Fibroblast of skin of scalp (primary cell): ENCODE measurements at places on chromosomes 7 and 10.
A peak's percentile ranks its signal among the peaks of the same experiment; 100 is the strongest.

GRCh38 chr10:22690158-22690557 is 24.2 kb downstream of the PIP4K2A start:
- DNase-seq: no peak

GRCh38 chr7:132601783-132602182 is 25.5 kb upstream of the PLXNA4 start:
- no peak for DNase-seq

DNA sequence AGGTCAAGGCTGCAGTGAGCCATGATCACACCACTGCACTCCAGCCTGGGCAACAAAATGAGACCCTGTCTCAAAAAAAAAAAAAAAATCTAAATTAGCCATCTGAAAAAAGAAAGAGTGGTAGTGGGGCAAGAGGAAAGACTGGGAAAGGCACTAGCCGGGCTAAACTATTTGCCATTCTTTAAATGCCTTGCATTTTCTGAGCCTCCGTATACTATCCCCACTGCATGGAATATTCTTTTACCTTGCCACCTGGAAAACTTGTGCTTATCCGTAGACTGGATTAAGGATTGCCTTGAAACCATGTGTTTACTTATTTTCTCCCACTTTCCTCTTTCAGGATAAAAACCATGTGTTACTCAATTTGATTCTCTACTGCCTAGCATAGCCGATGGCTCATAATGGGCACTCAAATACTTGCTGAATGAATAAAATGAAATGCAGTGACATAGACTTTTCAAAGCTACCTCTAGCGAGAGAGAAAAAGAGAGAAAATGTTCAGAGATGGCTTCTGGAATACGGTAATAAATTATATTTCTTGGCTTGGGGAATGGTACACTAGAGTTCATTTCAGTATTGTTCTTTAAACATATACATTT is 30.6 kb downstream of the HYCC1 start:
- peak; percentile 7 for DNase-seq

- peak; percentile 36 for DNase-seq
These were observed 44.1 kb downstream of the VTI1A start for GRCh38 chr10:112491144-112491543.

- DNase-seq: no peak
These were observed 1155.6 kb downstream of the TYW1 start for GRCh38 chr7:68152205-68152604.
